ENCODE measurements at places on chromosomes 7 and 10.

- no peak for DNase-seq
These were observed 360.7 kb upstream of the AUTS2 start for GRCh38 chr7:69237541-69237940.

GRCh38 chr7:11702938-11703337 lies 129.1 kb downstream of the THSD7A start:
- no peak for DNase-seq

GRCh38 chr10:12225444-12225843 lies 29.5 kb downstream of the CDC123 start:
- no peak for DNase-seq

DNA sequence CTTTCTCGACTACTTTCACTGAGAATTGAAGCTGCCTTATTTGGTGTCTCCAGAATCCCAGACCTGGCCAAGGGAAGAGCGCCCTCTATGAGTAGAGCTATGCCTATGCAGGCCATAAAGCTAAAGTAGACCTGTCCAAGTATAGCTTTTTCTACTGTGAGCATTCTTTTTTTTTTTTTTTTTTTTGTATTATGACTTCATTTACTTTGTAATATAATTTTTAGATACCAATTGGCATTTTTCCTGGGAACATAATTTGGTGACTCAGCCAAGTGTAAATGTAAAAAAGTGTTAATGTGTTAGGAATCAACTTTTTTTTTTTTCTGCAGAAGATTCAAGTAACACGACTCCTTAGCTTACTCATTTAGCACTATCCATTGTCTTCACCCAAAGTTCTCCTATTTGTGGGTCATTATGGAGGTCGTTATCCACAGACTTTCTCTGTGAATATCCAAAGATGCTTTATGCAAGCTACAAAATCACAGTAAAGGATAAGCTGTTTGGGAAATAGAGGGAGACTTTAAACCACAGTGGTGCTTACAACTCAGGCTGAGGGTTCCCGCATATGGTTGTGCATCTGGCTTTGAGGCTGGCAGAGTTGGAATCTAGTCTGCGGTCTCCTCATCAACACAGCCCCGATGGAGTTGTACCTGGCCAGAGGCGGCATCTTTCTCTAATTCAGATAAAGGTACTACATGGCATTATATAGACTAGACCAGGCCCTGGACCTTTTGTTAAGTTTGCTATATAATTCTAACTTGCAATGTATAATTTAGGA lies 1040.2 kb upstream of the SORCS1 start:
- peak; percentile 12 for DNase-seq

- DNase-seq: no peak
These were observed 71.2 kb upstream of the DUSP5 start for GRCh38 chr10:110426294-110427181.

- DNase-seq: no peak
These were observed 15.5 kb upstream of the PFKFB3 start for GRCh38 chr10:6187278-6187677.

DNA sequence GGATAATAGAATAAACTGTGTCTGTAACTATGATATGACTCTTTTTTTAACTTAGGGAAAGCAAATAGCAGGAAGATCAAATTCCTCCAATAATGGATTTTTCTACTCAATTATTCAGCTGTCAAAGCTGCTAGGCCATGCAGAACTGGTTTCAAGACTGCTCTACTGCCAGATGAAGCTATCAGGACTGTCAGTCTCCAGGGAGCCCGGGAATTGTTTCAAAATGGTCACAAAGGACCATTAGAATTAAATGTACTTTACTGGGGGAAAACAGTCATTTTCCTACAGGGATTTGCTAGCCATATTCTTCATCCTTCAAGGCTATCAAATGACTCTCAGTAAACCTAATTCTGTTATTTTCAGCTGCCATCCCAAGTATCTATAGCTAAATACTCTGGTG lies 276.3 kb downstream of the LHFPL3 start:
- no peak for DNase-seq

- DNase-seq: no peak
These were observed 303.8 kb downstream of the PRKG1 start for GRCh38 chr10:51377932-51378599.

DNA sequence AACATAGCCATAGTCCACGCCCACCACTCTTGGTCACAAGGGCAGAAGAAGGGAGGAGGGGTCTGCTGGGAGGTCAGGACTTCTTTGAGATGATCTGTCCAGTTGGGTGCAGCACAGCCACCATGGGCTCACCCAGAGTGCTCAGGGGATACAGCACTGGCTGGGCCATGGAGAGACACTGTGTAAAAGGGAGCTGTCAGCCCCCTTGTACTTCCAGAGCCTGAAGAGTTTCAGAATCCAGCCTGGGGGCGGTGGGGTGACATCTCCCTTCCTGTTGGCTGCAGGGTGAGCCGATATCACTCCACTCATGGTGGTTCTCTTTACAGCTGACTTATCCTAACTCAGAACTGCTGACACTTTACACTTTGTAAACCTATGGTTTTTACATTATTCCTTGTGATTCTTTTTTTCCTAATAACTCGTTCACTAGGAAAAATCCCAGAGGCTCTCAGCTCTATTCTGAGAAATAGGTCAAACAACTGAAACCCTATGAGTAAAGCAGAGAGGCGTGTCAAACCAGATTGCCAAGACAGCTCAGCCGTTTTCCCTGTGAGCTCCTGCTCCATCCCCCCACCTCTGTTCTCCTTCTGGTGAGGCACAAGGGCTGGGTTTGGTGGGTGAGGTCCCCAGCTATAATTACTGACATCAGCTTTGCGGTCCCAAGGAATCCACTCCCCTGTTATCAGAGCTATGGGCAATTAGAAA lies 3.2 kb upstream of the MRPS24 start:
- peak; percentile 64 for DNase-seq

DNA sequence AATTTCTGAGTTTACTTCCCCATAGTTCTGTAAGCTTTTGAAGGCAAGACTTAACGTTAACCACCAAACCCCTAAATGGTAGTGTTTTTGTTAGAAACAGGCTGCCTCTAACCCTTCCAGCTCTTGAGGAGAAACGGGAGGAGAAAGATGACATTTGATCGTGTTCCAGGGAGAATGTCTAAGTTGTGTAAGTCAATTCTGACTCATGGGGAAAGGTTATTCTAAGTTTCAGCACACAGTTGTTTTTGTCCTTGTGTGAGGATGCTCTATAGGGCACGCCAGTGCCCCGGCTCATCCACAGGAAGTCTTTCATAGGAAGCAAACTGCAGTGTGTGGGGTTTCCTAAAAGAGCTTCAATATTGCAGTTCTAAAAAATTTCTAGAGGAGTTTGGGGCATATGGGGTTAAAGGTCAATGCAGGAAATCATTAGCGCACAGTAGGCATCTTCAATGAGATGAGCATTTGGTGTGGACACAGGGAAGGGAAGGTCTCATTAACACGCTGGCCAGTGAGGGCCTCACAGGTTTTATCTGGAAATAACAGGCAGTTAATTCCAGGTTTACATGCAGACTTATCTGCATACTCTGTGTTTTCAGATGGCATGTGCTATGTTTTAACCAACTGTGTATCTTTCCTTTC lies 638.2 kb upstream of the IGFBP3 start:
- DNase-seq: no peak

- no peak for DNase-seq
These were observed 330.9 kb upstream of the COBL start for GRCh38 chr7:51647486-51647885.

GRCh38 chr7:128266883-128267594 lies 26.0 kb downstream of the LEP start:
- peak; percentile 25 for DNase-seq

DNA sequence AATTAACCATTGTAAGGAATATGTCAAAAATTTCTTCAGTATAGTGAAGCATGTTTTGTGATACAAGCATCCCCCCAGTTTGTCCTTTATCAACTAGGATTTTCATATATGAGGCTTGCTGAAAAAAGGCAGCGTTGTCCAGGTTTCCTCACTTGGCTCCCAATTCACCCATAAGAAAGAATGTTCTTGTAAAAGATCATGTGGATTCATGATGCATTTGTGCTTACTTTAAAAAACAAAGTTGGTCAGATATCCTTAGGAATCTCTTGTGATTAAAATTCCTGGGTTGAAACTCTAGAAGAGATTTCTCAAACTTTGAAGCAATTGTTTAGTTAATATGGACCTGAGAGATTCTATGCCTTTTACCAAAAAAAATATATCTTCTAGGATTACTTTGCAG lies 181.8 kb downstream of the KIAA1217 start:
- DNase-seq: no peak

GRCh38 chr7:158919686-158920085 lies 63.3 kb downstream of the DYNC2I1 start:
- DNase-seq: no peak

Data from H54 (cell line).